ENCODE measurements at places on chromosomes 16 and 17.
A peak's percentile ranks its signal among the peaks of the same experiment; 100 is the strongest.

- H3K36me3 ChIP-seq: peaks cover 3% of the 10 kb centered on the region
- no peak overlapping the region for H3K4me3 ChIP-seq
- no peak overlapping the region for H3K27ac ChIP-seq
- DNase-seq: no peak
- H3K4me1 ChIP-seq: peaks cover 8% of the 10 kb centered on the region
Measured at GRCh38 chr16:84369938-84370627, 1.7 kb downstream of the ATP2C2 start.

GRCh38 chr16:56637814-56638750, at the start of gene MT1A:
MT1A (plus strand) TSS chr16:56638666; CDS start chr16:56638739, 73 bp downstream.
- peaks cover 74% of the 10 kb centered on the region for H3K27me3 ChIP-seq
- peaks cover 5% of the 10 kb centered on the region for H3K36me3 ChIP-seq
- peaks cover 23% of the 10 kb centered on the region for H3K4me1 ChIP-seq
- peak within 1 kb of the TSS; percentile 77 for H3K4me3 ChIP-seq
- no peak for DNase-seq

DNA sequence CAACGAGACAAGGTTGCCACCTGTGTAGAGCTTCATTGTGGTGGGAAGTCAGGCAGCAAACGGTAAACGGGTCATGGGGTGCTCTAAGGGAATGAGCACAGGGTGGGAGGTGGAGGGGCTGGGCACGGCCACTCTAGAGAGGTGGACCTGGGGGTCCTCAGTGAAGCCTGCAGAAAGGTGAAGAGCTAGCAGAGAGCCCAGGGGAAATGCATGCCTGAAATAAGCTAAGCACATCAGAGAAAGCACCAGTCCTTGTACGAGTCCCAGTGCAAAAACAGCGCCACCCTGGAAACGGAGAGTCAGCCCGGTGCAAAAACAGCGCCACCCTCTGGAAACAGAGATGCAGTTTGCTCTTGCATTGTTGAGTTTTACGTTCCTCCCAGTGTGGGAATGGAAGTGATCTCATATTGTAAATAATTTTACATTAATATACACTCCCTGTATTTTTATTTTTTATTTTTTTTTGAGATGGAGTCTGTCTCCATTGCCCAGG, 65.0 kb downstream of the TBC1D16 start:
- DNase-seq: no peak
- peaks cover 4% of the 10 kb centered on the region for H3K4me1 ChIP-seq
- peaks cover 13% of the 10 kb centered on the region for H3K27me3 ChIP-seq
- no peaks in the 10 kb centered on the region for H3K36me3 ChIP-seq
- no peak overlapping the region for H3K4me3 ChIP-seq

DNA sequence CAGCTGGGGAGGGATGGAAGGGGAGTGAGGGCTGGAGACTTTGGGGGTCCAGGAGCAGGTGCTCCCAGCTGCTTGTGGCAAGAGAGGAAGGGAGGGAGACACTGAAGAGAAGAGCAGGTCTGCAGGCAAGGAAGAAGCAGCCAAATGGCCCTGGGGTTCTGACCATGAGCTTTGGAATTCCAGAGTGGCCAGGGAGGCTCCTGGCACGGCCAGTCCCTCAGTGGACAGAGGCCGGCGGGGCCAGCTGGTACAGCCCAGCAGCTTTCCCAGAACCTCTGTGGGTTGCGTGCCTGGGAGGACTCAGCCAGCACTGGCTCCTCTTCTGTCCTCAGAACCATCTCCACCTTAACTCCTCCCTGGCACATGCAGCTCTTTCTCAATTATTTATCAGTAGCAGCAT, 233.0 kb downstream of the MSI2 start:
- peaks cover 40% of the 10 kb centered on the region for H3K4me1 ChIP-seq
- no peak for DNase-seq
- no peaks in the 10 kb centered on the region for H3K36me3 ChIP-seq

DNA sequence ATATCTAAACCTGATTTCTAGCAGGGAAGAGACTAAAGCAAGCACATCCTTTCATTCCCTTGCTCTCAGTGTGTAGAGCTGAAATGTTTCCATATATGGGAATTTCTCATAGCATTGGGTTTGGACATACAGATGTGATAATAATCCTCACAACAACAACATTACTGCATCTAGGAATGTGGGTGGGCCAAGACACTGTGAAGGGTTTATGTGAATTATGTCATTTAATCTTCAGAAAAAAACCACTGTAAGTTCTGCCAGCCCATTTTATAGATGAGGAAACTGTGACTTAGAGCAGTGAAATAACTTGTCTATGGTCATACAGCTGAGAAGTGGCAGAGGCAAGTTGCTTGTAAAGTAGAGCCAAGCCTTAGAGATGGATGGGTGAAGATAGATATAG, 5.2 kb downstream of the OMG start:
- H3K27ac ChIP-seq: no peak overlapping the region
- H3K4me1 ChIP-seq: peaks cover 3% of the 10 kb centered on the region
- no peak for DNase-seq
- no peaks in the 10 kb centered on the region for H3K27me3 ChIP-seq
- H3K4me3 ChIP-seq: no peak overlapping the region
- H3K36me3 ChIP-seq: no peaks in the 10 kb centered on the region
